ENCODE measurements at places on chromosomes 13 and 19.

DNA sequence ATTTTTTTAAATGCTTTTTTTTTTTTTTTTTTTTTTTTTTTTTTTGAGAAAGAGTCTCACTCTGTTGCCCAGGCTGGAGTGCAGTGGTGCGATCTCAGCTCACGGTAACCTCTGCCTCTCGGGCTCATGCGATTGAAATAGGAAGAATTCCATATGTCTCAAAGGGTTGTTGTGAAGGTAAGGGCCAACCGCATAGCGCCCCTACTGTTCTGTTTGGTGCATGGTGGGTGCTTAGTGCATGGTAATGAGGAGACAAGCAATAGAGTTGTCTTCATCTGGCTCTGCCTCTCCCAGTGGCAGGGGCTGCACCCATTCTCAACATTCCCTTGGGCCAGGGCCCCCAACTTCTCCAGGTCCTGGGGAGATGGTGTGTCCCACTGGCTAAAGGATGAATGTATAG lies 68.7 kb downstream of the RASL11A start:
- no peak for DNase-seq

- no peak for DNase-seq
These were observed 2.3 kb upstream of the MAP2K7 start for GRCh38 chr19:7901337-7901736.

DNA sequence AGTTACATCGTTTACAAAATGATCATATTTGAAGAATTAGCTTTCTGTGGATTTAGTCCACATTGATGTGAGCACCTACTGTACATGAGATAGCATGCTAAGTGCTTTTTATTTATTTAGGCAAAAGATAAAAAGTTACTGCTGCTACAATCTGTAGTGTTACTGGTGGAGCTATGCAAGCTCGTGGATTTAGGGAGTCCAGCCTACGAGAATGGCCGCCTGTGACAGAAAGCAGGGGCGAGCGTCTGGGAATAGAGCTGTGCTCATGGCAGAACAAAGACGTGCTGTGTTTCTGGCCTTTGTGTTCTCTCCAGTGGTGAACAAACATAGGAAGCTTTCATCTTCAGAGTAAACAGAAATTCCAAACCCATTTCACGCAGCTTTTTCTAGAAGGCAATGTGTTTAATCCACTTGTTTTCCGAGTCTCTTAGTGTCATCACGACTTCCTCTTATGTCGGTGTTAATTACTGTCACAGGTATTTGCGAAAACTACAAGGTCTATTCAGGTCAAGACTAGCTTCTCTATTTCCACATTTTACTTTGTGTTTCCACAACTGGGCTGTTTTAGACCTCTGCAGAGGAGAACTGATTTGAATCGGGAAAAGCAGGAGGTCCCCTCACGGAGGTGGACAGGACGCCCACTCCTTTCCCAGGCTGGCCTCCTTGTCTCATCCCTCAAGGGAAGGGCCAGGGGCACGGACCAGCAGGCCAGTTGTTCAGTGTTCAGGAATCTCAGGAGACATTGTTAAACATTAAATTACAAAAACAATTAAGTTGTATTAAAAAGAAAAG lies 67.3 kb downstream of the ATP11A start:
- no peak for DNase-seq

DNA sequence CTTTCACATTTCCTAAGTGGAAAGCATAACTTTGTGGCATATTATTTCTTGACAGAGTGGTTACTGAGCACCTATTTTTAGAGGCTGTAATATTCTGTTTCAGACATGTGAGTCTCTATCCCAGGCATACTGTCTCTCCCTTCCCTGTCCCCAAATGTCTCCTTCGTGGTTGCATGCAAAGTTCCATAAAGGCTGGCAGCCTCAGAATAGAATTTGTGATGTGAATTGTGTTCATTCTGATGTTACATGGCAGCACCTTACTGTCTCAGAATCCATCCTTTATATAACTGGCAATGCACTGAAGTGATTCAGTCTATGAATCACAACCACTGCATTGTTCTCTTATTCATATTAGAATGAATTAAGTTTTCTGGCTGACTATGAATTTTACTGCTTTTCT lies 89.0 kb upstream of the SLC7A1 start:
- no peak for DNase-seq

- DNase-seq = no peak
These were observed 1094.3 kb downstream of the EFNB2 start for GRCh38 chr13:105441051-105441750.

DNA sequence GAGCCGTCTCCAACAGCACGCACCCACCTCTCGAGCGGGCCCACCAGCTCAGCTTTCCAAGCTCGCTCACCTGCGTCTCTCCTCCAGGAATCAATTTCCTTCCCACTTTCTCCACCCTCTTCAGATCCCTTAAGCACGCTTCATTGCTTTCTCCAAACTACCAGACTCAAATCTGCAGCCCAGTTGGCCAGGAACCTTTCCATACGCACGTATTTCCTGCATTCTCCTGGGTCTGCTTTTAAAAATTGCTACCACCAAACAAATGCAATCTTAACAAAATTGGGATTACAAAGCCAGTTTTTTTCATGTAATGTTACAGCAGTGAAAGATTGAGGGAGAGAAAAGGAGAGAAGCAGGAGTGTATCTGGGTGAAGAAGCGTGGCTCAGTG lies 1.5 kb downstream of the ENOX1 start:
- no peak for DNase-seq

DNA sequence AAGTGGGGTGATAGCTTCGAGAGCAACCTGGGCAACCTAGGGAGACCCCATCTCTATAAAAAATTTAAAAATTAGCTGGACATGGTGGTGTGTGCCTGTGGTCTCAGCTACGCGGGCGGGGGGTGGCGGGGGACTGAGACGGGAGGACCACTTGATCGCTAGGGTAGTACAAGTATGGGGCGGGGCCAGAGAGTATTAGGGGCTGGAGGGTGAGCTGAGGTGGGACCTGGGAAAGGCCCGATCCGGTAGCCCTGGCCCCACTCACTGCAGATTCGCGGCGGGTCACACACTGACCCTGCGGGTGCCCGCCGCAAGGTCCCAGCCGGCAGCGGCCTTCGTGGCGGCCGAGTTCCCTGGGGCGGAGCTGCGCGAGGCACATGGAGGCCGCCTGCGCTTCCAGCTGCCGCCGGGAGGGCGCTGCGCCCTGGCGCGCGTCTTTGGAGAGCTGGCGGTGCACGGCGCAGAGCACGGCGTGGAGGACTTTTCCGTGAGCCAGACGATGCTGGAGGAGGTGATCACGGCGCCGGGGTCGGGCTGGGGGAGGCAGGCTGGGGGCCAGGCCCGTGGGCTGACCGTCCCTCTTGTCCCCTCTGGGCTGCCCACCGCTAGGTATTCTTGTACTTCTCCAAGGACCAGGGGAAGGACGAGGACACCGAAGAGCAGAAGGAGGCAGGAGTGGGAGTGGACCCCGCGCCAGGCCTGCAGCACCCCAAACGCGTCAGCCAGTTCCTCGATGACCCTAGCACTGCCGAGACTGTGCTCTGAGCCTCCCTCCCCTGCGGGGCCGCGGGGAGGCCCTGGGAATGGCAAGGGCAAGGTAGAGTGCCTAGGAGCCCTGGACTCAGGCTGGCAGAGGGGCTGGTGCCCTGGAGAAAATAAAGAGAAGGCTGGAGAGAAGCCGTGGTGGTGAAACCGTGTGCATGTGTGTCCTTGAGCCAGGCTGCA lies 2.0 kb upstream of the ARHGAP45 start:
- no peak for DNase-seq

- DNase-seq = no peak
These were observed 11.4 kb upstream of the MYCBP2 start for GRCh38 chr13:77338329-77338728.

DNA sequence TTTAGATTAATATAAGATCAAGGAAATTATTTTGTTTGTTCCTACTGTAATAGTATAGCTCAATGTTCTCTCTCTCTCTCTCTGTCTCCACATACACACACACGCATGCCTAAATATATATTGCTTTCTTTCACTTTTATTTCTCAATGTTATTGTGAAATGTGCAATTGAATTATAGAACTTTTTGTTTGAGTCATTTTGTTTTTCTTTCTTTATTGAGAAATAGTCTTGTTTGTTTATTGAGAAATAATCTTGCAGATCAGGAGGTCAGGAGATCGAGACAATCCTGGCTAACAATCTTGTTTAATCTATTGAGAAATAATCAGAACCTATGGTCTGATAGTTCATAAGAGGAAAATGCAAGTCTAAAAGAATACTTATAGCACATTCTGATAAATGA lies 1581.3 kb downstream of the EFNB2 start:
- DNase-seq = no peak

DNA sequence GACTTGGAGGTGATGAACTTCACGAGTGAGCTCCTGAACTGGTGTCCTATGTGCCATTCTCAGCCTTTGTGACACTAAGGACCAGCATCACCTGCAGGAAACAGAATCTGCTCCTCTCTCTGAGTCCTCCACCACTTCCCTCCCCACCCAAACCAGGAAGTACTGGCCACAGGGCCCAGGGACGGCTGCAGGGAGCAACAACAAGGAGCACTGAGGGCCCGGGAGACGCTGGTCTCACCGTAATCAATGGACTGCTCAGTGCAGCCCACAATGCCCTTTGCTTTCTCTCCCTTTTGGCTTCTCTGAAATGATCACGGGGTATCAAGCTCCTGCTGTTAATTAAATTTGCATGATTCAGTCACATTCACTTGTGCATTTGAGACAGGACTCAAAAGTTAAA lies 18.6 kb downstream of the PEPD start:
- DNase-seq = no peak

- DNase-seq = no peak
These were observed 14.5 kb upstream of the CCDC97 start for GRCh38 chr19:41295499-41295898.

DNA sequence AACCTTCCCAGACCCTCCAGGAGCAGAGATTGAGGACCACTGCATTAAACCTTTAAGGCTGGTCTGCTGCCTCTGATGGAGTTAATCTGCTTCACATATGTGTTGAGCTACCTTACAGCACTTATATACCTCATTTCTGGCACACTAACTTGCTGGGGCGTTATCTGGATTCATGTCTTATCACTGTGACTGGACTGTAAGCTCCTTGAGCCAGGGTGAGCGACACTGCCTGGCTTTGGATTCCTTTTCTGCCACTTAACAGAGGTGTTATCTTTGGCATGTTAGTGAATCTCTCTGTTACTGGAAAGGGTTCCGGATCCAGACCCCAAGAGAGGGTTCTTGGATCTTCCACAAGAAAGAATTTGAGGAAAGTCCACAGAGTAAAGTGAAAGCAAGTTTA lies 69.8 kb upstream of the RGCC start:
- DNase-seq = no peak

GRCh38 chr13:51613535-51613934 lies 29.3 kb downstream of the WDFY2 start:
- no peak for DNase-seq

DNA sequence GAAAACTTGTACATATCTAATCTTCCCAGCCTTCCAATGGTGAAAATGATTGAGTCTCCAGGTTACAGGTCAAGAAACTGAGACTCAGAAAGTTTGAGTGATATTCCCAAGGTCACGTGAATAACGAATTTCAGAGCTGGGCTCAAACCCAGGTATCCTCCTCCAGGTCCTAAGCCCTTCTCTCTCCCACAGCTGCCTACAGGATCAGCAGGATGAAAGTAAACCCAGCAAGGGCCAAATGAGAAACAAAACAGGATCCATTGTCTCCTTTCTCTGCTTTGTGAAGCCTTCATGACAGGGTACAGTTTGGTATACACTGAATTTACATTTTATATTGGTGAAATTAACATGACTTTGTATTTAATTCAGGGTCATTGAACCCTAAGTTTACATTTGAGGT lies 208.1 kb downstream of the RBM26 start:
- DNase-seq = no peak

- no peak for DNase-seq
These were observed 39.0 kb downstream of the ADPRHL1 start for GRCh38 chr13:113414335-113414734.

- no peak for DNase-seq
These were observed 191.1 kb upstream of the GPR12 start for GRCh38 chr13:26951581-26952177.

- DNase-seq = no peak
These were observed 1032.4 kb upstream of the MIR17HG start for GRCh38 chr13:90315061-90315460.

Data from esophagus squamous epithelium (tissue), 5 donors.